Stimulated activated CD8-positive, alpha-beta memory T cell treated with anti-CD3 and anti-CD28 coated beads, Interleukin-4, amount 100 ng/mL, for 4 hours (primary cell): ENCODE measurements at places on chromosomes 5 and 9.

- DNase-seq: no peak
Measured at GRCh38 chr5:16944816-16945562, 8.9 kb upstream of the MYO10 start.

DNA sequence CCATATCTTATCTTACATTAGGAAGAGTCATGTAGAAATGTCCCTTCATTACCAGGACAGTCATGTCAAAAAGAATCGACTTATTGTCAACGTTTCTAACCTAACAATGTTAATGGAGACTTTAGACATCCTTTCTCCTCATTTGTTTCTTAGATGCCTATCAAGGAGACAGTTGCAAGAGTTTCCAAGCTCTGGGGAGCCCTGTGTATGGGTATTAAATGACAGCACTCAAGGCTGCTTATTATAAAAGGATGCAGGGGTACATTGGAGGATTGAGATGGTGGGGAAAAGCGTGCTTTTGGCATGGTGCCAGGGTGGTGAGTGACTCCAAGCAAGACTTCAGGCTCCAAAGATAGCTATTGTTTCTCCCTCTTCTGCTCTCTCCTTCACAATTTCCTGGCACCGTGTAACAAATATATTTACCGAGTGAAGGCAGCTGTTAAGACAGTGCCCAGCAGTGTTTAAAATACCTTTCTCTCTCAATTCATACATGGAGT, 461.3 kb upstream of the CLINT1 start:
- no peak for DNase-seq

GRCh38 chr5:155926766-155927165, 400.2 kb upstream of the SGCD start:
- DNase-seq: no peak

DNA sequence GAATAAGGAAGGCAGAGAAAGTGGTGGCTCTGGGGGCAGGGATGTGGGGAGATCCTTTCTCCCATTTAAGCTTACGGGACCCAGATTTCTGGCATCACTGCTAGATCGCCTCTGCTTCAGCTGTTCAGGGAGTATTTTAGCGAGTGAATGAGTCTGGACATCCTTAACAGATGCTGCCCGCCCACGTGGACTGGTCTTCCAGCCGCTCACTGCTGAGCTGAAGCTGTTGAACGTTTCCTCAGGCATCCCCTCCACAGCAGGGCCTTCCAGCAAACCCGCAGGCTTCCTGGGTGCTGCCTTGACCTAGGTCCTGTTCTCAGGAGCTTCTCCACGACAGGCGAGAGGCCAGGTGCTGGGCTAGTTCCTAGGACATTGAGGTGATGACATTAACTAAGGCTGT, 144.4 kb upstream of the EFNA5 start:
- no peak for DNase-seq

DNA sequence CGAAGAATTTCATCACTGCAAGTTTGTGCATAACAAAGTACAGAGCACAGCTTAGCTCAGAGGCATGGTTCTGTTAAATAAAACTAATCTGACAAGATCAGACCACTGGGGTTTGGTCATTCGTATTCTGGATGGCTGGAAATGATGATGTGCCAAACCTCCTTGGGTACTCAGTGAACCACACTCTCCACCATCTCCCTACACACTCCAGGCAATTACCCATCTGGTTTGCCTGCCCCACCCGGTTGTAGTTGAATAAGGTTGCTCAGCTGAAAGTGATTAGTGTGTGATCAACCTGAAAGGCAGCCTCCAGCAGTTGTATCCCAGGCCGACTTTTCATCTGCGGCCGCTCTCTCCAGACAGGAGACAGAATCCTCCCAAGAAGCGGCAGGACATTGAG, 371.4 kb downstream of the TLE1 start:
- no peak for DNase-seq

- DNase-seq: no peak
Measured at GRCh38 chr9:98523231-98523901, 185.4 kb downstream of the GABBR2 start.

DNA sequence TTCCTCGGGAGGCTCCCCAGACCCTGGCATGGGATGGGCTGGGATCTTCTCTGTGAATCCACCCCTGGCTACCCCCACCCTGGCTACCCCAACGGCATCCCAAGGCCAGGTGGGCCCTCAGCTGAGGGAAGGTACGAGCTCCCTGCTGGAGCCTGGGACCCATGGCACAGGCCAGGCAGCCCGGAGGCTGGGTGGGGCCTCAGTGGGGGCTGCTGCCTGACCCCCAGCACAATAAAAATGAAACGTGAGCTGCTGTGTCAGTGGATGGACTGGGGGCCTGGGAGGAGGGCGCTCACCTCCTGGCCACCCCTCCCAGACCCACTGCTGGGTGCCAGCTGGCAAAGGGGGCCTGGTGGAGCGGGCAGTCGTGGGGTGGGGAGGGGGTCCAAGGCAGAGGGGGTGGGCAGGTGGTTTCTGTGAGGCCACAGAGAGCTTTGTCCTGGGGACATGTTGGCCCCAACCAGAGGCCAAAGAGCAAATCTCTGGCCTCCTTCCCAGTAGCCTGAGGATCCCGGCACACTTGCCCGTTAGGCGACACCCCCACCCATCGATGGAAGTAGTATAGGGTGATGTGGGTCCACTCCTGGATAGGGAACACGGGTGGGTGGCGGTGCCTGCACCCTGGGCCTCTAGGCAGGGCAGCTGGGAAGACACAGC, 9.8 kb downstream of the EGFL7 start:
- no peak for DNase-seq

DNA sequence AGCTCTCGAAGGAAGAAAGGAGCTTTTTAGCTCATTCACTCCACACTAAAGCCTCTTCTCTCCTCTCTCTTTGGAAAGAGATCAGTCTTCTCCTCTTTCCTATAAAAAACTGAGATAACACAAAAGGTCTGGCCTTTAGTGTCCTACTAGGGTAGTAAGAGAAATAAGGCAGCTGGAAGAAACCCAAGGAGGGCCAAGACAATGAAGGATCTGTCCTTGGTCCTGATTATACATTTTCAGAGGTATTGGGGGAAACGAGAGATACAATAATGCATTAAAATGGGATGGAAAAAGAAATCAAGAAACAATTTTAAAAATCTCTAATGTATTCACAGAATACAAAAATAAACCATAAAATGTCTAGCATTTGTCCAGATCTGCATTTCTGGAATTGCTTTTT, 184.0 kb downstream of the SLF1 start:
- DNase-seq: no peak

- DNase-seq: no peak
Measured at GRCh38 chr9:95297316-95297715, 20.2 kb downstream of the FANCC start.

GRCh38 chr5:107985144-107985543, 314.4 kb upstream of the EFNA5 start:
- no peak for DNase-seq

DNA sequence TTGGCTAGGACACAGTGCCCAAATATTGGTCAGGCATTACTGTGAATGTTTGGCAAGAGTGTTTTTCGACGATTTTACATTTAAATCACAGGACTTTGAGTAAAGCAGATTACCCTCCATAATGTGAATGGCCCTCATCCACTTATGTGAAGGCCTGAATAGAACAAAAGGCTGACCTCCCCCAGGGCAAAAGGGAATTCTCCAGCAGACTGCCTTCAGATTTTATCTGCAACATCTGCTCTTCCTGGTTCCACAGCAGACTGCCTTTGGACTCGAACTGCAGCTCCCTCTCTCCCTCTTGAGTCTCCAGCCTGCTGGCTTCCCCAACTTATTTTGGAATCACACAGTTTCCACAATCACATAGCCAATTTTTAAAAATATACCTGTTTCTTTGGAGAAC, 7.1 kb upstream of the TMEM215 start:
- no peak for DNase-seq

- no peak for DNase-seq
Measured at GRCh38 chr9:127525401-127526188, 74.3 kb downstream of the LRSAM1 start.

DNA sequence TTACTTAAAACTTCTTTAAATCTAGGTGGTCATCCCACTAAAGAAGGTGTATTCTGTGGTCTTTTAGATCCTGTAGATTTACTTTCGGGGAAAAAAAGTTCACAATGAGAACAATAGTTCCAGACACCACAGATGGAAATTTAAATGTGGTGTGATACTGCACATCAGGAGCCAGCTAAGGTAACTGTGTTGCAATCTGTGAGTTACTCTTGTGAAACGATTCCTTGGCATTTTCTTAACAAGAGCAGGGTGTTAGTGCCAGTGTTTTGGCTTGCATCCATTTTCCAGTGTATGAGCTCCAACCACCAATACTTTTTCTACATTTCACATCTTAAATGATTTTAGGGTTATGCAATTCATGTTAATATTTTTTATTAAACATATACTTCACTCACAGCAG, 674.5 kb downstream of the CETN3 start:
- no peak for DNase-seq

DNA sequence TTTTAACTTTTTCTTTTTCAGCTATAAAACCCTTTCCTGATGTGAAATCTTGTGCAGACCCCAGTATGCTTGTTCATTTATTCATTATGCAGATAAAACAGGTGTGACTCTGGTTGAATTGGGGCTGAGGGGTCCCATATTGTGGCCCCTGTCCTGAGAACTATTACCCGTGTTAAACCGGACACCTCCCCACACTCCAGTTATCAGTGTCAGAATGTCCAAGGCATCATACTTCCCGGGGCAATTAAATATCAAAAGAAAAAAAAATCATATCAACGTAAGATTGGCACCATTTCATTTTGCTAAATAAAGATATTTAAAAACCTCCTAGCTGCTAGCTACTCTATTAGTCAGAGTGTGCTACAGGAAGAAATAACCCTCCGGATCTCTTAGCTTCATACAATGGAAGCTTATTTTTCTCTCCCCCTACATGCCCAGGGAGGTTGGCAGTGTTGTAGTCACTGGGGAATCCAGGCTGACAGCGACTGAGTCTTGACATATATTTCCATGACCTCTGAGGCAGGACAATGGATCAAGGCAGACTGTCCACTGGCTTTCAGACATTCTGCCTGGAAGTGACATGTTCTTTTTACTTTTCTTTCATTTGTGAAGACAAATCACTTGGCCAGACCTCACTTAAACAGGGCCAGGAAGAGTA, 170.0 kb downstream of the SEC61B start:
- no peak for DNase-seq
